ENCODE measurements at places on chromosomes 5 and 9. TPM values are rescaled to one million over a fixed set of nuclear protein-coding genes. Genes with fewer than 3 reads are reported as not detected.

Gene EXOSC2
- total RNA-seq = 47.8 TPM

Gene JAKMIP2
- total RNA-seq = 0.22 TPM

Gene OR1L6
- not detected for total RNA-seq

Gene LRRTM2
- 1.0 TPM for total RNA-seq

Gene CDC20B
- total RNA-seq = not detected

Gene BRINP1
- not detected for total RNA-seq

Gene FCN1
- not detected for total RNA-seq

Gene CER1
- total RNA-seq = not detected

Gene RANBP3L
- total RNA-seq = under 0.01 TPM

Gene MAST4
- 1.8 TPM for total RNA-seq

Gene MAMDC2
- total RNA-seq = 1.8 TPM

Gene C5orf34
- total RNA-seq = 12.0 TPM

Gene ADAMTS6
- total RNA-seq = 141 TPM

Gene OTULINL
- 0.66 TPM for total RNA-seq

Gene LPAR1
- 145 TPM for total RNA-seq

Gene SPARC
- total RNA-seq = 1,594 TPM

Gene DDX41
- total RNA-seq = 88.6 TPM

Gene PCDHAC2
- 0.22 TPM for total RNA-seq

Gene ITK
- not detected for total RNA-seq

Gene GABRA6
- 0.29 TPM for total RNA-seq

Gene PHYHD1
- 24.5 TPM for total RNA-seq

Gene ACOT12
- 0.57 TPM for total RNA-seq

Gene CDX1
- total RNA-seq = 0.57 TPM

Gene CDH9
- not detected for total RNA-seq

Gene ACTBL2
- 3.3 TPM for total RNA-seq

Gene TIGD6
- total RNA-seq = 7.6 TPM

Gene SYNPO
- total RNA-seq = 7.9 TPM

Gene KDM4C
- total RNA-seq = 28.9 TPM

Gene PCDHGB6
- 5.3 TPM for total RNA-seq

Gene C5orf52
- not detected for total RNA-seq

Gene CATSPER3
- total RNA-seq = not detected

Gene TAF1L
- total RNA-seq = under 0.01 TPM

Gene AGXT2
- total RNA-seq = not detected

Gene NXNL2
- 0.22 TPM for total RNA-seq

Gene TICAM2
- 1.1 TPM for total RNA-seq

Gene NUTM2F
- total RNA-seq = not detected

Gene PCDHB10
- total RNA-seq = 0.43 TPM

Gene POMT1
- total RNA-seq = 33.5 TPM

Gene F12
- total RNA-seq = 0.22 TPM

Gene EIF4EBP3
- 1.3 TPM for total RNA-seq

Gene RFESD
- total RNA-seq = 2.0 TPM

Gene SAPCD2
- 0.22 TPM for total RNA-seq

Gene GPX8
- 102 TPM for total RNA-seq

Gene LRRC70
- 1.4 TPM for total RNA-seq

Gene CD274
- 6.6 TPM for total RNA-seq

Gene IRX2
- total RNA-seq = not detected

Measured in placental pericyte (primary cell).